ENCODE measurements at places on chromosomes 1 and 21. TPM values are rescaled to one million over a fixed set of nuclear protein-coding genes. Genes with fewer than 3 reads are reported as not detected.

Gene CD84
- total RNA-seq: not detected

Gene BCAN
- not detected for total RNA-seq

Gene CD55
- total RNA-seq: 55.0 TPM

Gene CCDC24
- 9.2 TPM for total RNA-seq

Gene STMN1
- total RNA-seq: 80.1 TPM

Gene GBP2
- 5.9 TPM for total RNA-seq

Gene MIXL1
- not detected for total RNA-seq

Gene A3GALT2
- 0.10 TPM for total RNA-seq

Gene CFHR4
- not detected for total RNA-seq

Gene SLAMF9
- not detected for total RNA-seq

GRCh38 chr1:21217812-21218596 lies 41.3 kb upstream of the EIF4G3 start:
- no peak for DNase-seq

DNA sequence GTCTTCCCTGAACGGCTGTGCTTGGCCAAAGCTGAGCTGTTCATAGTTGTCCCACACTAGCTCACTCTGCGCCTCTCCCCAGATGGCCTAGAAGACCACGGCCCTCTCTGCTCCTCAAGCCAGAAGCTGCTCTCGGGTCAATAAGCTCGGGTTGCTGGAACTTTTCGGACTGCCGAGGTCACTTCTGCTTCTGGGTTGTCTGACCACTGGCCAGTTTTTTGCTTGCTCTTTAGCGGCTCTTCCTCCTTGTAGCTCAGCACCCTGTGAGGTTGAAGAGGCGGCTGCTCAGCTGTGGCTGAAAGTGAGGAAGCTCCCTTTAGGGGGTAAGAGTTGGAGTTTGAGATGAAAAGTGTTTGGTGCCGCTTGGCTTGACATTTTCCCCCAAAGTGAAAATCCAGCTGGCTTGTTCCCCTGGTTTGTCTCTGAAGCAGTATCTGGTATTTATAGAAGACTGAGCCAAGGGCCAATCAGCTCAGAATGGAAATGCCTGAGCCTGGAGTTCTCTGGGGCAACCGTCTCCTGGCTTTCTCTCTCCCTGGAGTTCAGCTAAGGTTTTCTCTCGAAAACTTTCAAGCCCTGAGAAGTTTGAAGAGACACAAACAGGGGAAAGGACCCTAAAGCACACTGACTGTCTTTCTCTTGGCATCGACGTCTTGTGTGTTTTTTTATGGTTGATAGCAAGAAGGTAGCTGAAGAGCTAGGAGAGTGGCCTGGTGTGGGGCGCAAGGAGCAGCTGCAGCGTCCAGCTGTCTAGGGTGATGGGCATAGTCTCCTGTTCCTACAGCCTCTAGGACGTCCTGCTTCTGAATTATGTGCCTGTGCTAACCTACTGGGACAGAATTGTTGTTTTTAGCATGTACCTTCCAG lies 72.0 kb downstream of the SYT6 start:
- no peak for DNase-seq

DNA sequence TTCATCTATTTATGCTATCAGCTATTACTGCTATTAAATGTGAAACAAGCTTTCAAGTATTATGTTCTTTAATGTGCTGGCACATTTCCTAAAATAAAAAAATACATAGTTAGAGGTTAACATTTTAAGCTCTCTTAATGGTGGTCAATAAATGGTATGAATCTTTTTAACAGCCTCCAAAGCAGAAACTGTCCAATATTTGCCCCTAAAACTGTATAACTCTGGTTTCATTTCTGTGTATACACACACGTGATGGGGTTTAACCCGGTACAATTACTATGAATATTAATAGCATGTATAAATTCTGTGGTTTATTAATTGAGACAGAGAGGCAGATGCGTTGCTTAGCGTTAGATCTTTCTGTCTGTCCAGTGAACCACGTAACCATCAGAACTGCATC lies 2.2 kb downstream of the ESRRG start:
- DNase-seq: no peak

DNA sequence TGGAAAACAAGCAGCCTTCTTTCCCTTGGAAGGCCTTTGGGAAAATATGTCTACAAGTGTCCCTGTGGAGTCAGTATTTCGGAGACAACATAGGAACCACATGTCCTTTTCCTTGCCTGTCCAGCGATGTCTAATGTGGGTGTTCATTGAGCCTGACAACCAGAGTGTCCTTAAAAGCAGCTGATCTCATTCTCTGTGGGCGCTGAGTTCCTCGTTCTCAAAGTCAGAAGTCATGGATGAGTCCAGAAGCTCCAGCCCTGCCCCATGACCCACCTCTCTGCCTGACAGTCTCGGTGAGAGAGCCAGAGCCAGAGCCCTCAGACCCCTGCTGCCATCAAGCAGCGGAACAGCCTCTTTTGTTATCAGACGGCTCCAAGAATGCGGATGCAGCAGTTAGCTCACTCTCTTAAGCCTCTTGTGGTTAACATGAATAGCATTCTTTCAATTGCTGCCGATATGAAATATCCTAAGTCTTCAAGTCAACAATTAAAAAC lies 329.2 kb downstream of the TGFB2 start:
- peak; percentile 79 for DNase-seq

DNA sequence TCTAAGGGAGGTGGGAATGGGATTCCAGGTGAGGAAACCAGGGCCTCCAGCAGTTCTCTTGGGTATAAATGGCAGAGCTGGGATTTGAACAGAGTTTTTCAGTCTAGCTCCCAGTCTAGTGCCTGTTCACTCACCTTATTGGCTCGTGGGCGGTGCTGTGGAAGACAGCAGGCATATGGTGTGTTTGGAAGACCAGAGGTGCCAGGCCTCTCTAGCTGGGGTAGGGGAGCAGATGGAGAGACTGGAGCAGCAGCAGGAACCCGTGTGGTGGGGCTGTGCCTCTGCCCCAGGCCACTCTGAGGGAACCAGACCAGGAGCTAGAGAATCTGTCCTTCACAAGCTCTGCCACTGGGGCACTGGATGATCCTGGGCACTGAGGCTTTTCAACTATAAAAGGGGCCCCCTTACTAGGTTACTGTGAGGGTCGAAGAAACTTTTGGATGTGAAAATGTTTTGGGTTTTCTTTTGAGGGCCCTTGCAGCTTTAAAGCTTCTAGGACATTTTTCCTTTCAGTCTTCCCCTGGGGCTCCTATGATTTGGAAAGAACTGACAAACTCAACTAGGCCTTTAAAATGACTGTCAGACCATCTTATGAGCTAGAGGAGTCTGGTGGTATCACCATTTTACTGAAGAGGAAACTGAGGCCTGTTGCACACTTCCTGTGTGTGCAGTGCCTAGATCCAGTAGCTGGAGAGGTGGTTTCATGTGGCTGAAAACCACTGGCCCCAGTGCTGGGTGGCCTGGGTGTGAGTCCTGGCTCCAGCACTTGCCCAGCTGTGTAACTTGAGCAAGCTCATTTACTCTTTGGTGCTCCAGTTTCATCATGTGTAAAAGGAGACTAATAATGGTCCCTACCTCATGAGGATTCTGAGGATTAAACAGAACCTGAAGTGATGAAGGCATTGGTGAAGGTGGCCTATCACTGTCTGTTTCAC lies 6.1 kb downstream of the DMRTB1 start:
- DNase-seq: no peak

GRCh38 chr1:16078925-16079656 lies 5.6 kb upstream of the FAM131C start:
- peak; percentile 89 for DNase-seq

- DNase-seq: no peak
These were observed 39.4 kb upstream of the ZNF496 start for GRCh38 chr1:247370786-247371732.

GRCh38 chr1:165063181-165063965 lies 293.1 kb downstream of the LMX1A start:
- DNase-seq: no peak

DNA sequence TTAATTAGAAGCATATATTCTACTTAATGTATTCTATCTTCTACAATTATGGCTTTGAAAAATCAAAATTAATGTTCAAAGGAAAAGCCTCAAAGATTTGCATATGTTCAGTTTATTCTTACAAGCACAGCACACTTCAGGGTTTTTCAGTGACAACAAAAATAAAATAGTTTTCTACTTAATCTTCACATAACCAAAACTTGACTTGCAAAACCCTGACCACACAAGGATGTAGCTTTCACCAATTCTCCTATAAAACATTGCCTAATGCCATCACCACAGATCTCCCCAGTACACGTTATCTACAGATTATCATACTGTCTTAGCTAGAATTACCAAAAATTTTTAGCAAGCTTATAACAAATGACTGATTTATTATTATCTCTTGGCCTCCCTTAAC lies 23.3 kb downstream of the LPAR3 start:
- no peak for DNase-seq

- DNase-seq: no peak
These were observed 5.1 kb upstream of the PTPRC start for GRCh38 chr1:198633675-198634121.

DNA sequence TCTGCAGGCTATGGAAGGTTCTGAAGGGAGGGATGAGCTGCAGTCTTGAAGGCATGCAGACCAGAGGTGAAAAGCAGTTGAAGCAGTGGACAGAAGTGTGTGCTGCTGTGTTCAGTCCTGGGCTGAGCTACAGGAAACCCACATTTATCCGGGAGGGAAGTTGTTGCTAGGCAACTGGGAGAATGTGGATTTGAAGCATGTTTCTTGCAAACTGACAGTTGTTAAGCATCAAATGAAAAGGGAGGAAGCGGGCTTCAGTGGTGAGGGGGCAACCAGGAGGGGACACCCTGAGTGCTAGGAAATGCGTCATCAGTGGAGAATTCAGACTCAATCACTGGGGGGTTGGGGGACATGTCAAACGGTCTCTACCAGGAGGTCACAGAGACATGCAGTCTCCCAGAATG lies 28.7 kb downstream of the ABCA4 start:
- no peak for DNase-seq

Measured in HT-29 (cell line).